Inflammatory macrophage treated with lipopolysaccharide for 4 hours (primary cell): ENCODE measurements at places on chromosomes 16 and 17.

DNA sequence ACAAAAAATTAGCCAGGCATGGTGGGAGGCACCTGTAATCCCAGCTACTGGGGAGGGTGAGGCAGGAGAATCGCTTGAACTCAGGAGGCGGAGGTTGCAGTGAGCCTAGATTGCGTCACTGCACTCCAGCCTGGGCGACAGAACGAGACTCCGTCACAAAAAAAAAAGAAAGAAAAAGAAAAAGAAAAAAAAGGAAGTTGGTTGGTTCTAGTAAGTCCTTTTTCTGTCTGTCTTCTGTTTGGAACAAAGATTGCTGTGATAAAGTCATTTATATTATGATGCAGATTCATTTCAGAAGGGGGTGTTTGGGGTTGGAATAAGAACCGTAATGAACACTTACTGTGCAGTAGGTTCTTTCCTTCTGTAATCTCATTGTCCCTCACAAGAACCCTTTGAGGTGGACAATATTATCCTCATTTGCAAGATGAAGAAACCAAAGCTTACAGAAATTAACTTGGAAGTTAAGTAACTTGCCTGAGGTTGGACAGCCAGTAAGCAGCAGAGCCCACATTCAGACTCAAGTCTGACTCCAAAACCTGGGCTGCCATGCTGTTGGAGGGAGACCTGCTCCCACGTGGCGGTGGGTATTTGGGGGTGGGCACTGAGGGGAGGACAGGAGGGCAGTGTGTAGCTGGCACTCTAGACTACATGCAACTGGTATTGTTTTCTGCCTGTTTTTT lies 10.3 kb downstream of the MINK1 start:
- DNase-seq = peak; percentile 66

- DNase-seq = peak; percentile 90
Observed at GRCh38 chr16:79170555-79171246, 429.8 kb downstream of the MAF start.

GRCh38 chr17:58344791-58345157 lies 7.2 kb downstream of the SUPT4H1 start:
- DNase-seq = no peak

DNA sequence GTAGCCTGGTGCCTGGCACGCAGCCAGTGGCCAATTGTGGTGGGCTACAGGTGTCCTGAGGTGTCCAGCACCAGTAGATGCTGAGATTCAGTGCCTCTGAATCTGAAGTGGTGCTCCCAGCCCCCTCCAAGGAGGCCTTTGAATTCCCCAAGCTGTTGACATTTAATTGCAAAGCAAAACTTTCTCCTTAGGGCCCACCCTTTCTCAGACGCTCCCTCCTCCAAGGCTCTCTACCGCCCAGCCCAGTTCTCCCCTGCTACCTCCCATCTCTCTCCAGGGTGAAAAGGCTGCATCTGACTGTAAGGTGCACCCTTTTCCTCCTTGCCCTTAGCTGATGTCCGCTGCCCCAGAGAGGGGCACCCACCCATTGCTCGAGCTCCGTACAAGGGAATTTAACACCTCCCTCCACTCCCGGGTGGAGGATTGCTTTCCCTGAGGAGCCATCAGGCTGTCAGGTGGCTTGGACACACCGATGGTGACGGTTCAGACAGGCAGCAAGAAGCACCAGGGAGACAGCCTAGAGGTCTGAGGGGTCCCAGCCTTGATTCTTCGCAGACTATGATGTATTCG lies 1.7 kb downstream of the BEAN1 start:
- DNase-seq = no peak

GRCh38 chr17:31733326-31733725 lies 125.7 kb downstream of the COPRS start:
- no peak for DNase-seq

DNA sequence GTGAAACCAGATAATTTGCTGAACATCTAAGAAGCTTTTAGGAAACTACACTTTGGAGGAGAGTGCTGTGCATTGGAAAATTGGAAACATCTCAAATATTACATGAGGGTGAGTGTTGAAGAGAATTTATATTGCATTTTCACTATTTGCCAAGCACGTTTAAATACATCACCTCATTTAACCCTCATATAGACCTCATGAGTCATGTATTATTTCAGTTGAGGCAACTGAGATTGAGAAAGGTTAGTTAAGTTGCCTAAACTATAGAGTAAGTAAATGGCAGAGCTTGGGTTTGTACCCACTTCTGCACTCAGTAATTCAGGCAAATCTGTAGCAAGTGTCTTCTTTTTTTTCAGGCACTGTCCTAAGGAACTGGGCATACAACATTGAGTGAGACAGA lies 3.7 kb upstream of the NLK start:
- peak; percentile 74 for DNase-seq

- DNase-seq = no peak
Observed at GRCh38 chr16:4315186-4316107, at the start of gene GLIS2. Gene GLIS2 (plus strand): TSS chr16:4316067. CDS start chr16:4332281, 16,214 bp downstream.

DNA sequence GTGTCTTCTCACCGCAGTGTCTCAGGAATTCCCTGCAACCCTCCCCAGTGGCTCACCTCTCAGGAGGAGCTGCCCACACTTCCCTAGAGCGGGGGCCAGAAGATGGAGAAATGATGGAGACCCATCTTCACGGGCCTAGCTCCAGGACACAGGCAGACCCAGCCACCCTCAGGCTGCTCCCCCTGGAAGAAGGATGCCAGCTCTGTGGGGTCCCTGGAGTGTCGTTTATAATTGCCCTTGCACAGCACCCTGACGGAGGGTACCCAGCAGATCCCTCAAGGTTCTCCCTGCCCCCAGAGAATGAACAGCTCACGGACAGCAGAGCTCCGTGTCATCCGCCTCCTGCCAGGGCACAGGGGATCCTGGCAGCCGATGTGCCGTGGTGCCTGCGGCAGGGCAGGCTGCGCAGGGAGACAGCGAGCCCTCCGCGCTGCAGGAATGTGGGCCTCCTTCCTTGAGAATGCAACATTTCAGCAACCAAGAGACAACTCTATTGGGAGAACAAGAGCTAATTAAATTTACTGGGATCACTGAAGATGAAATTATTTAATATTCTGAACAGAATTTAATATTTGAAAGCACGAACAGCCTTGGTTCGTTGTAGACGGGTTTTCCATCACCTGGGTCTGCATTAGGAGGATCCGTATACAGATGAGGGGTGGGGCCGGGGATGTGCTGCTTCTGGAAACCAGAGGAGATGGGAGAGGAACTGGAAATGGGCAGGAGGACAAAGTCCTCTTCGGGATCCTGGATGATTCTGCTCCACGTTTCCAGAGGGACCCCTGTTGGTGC lies 21.0 kb upstream of the RBFOX3 start:
- DNase-seq = no peak

DNA sequence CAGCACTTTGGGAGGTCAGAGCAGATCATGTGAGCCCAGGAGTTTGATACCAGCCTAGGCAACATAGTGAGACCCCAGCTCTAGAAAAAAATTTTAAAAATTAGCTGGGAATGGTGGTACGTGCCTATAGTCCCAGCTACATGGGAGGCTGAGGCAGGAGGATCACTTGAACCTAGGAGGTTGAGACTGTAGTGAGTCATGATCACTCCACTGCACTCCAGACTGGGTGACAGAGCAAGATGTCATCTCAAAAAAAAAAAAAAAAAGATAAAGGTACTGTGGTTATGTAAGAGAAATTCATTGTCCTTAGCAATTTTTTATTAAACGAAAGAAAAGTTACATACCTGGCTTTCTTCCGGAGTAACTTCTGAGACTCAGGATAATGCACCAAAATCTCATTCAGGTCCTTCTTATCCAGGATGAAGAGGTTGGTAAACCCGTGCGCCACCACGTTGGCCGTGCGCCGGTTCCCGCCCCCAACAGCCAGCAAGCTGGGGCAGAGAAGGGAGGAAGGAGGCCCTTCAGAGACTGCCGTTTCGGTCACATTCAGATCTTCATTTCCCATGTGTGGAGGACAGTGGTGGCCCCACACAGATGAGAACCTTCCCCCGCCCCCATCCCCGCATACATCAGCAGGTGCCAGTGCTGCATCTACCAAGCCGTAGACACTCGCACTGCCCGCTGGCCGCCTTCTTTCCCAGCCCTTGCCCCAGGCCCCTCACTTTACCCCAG lies 73.7 kb downstream of the CNGB1 start:
- no peak for DNase-seq

GRCh38 chr16:66212428-66212827 lies 154.1 kb upstream of the CDH5 start:
- DNase-seq = peak; percentile 4

DNA sequence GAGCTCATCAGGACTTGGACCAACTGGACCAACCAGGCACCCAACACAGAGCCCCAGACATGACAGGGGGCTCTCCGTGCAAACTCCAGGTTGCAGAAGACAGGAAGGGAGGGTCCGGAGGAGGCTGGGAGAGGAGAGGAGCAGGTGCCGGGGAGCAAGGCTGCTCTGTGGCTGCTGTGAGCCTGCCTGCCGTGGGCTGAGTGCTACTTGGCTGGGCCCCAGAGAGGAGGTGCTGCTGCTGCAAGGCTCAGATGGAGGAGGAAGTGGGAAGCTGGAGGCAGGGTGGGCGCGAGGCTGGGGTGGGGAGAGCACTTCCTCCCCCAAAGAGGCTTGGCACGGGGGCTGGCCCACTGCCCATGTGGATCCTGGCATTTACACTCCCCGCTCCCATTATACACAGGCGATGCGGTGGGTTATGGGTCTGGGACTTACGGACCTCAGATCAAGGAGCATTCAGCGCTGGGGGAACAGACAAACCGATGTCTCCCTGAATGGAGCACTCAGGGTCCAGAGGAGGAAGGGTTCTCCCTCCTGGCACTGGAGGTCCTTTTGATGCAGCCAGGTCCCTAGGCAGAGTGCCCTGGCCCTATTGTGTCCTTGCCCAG lies 15.9 kb downstream of the EPOP start:
- DNase-seq = peak; percentile 15

- DNase-seq = no peak
Observed at GRCh38 chr17:74449773-74450172, 16.7 kb upstream of the CD300A start.

DNA sequence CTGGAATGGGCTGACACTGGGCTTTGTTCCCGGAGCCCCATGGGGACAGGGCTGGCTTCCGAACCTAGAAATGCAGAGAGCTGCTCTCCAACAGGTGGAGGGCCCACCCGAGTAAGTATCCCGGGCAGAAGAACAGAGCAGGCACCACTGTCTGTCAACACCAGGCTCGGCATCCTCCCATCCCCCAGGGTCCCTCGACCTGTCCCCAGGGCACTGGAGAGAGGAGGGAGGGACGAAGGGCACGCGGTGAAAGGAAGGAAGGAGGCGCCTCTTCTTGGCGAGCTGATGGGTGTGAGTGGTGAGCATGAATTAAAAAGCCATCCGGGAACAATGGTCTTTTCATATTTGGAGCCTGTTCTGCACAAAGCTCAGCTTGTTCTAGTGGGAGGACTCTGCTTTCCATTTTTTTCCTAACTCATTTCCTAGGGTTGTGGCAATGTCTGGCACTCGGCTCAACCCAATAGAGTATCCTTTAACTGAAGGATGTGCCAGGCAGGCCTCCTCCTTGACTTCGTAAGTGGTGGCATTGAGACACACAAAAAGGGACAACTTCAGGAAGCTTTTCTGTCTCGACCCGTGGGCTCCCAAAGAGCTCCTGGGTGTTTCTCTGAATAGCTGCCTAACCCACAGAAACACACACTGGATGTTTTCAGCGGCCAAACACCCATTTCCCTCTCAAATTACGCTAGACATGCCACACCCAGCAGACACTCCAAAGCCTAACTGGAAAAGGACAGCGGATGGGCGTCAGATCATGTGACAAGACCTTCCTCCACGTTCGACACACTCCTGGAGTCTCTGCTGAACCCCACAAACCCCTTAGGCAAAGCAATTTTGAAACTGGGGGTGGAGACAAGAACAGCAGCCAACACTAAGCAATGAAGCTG lies 47.7 kb downstream of the ZFHX3 start:
- DNase-seq = no peak

GRCh38 chr17:18037486-18037885 lies 1.5 kb downstream of the ATPAF2 start:
- peak; percentile 70 for DNase-seq

GRCh38 chr17:6067060-6067459 lies 3.1 kb upstream of the WSCD1 start:
- peak; percentile 27 for DNase-seq

DNA sequence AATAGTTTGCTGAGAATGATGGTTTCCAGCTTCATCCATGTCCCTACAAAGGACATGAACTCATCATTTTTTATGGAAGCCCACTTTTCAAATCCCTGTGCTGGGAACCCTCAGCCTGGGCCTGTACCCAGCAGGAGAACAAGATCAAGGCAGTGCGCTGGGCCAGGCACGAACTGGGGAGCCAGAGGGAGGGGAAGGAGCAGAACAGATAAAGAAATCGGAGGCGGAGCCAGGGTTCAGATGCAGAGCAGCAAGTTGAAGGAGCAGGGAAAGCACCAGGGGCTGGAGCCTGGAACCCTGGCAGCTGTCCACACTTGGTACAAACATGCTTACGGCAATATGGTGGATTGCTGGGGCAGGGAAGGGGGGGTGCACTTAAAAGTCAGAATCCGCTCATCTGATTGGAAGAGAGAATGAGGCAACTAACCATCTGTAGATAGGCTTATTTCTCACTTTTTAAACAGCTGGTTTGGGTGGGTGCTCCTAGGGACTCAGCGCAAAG lies 107.5 kb downstream of the NOG start:
- DNase-seq = no peak

GRCh38 chr16:89155184-89155679 lies 16.3 kb upstream of the CDH15 start:
- DNase-seq = no peak

DNA sequence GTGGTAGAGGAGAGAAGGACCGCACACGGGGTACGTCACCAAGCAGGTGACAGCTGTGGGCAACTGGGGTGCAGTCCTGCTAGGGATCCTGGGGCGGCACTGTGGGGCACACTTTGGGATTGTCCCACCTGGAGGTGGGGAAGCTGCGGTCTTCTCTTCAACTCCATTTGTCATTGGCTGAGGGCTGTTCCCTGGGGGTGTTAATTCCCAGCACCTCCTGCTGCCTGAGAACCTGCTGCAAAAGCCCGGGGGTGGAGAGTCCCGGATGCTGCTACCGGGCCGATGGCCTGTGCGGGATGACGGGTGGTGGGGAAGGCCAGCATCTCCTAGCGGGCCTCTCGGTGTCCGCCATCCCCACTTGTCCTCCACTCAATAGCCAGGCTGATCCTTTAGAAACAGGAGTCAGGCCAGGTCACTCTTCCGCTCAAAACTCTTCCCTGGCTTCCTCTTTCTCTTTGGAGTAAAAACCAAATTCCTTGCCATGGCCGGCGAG lies 100.2 kb downstream of the CYLD start:
- DNase-seq = no peak
